Hippocampal formation (tissue), 2 donors: ENCODE measurements at places on chromosomes 6 and 20.

GRCh38 chr6:68144667-68145066 is 490.4 kb upstream of the ADGRB3 start:
- DNase-seq: no peak

GRCh38 chr20:24636626-24637025 is 167.2 kb downstream of the SYNDIG1 start:
- DNase-seq: no peak

- DNase-seq: no peak
Measured at GRCh38 chr20:38970302-38970701, 8.2 kb downstream of the DHX35 start.

- DNase-seq: no peak
Measured at GRCh38 chr6:116424001-116424400, 37.2 kb upstream of the CALHM6 start.

GRCh38 chr20:49172413-49172812 is 15.7 kb downstream of the STAU1 start:
- DNase-seq: no peak

- DNase-seq: no peak
Measured at GRCh38 chr6:56889492-56889891, 65.4 kb upstream of the BEND6 start.
